Activated gamma-delta T cell treated with Interleukin-2 at 50 U/mL for 16 hours (primary cell): ENCODE measurements at places on chromosomes 12 and 14.

GRCh38 chr12:10540776-10541205 is 35.1 kb downstream of the EIF2S3B start:
- no peak for DNase-seq

DNA sequence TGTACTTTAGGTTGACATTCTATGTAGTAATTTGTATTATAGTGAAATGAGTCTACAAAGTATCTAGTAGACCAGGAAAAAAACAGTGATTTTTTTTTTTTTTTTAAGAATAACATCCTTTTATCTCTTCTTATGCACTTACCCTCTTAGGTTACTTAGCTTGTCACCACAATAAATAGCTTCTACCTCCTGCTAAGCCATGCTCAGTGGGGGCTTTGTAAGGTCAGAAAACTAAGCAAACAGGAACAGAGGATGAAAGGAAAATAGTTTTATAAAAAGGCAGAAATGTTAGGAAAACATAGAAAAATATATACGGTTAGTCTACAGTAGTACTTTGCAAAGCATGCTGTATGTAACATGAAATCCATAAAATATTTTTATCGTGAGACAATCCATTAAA is 385.3 kb upstream of the ATXN7L3B start:
- DNase-seq = no peak

DNA sequence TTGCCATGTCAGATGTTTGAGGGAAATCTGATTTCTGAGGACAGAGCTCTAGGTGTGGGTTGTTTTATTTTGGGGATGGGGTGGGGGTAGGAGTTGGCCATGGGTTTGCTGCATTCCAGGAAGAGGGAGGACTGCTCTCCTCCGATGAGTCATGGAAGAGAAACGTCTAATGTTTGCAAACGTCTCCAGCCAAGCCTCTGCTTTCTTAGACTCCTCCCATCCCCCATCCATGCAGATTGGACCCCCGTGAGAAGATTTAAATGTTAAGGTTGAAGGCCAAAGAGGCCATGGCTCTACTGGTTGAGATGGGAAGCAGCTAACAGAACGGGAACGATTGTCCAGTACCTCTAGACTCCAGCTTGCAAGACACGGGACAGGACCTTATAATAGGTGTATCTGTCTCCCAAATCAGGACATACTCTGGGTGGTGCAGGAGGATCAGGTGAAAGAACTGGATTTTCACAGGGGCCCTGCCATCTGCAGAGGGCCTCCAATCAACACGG is 11.4 kb upstream of the ATP2A2 start:
- DNase-seq = no peak

- DNase-seq = no peak
Measured at GRCh38 chr12:24535334-24536069, 413.4 kb downstream of the BCAT1 start.

DNA sequence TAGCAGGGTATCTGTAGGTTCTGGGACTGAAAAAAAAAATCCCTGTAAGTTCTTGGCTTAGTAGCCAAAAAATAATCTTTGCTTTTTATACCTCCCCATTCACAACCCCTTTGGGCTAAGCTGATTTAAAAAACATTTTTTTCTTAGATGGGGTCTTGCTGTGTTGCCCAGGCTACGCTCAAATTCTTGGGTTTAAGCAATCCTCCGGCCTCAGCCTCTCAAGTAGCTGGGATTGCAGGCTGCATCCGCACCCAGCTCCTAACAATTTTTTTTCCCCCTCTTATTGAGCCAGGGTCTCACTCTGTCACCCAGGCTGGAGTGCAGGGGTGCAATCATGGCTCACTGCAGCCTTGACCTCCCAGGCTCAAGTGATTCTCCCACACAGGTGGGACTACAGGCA is 9.1 kb upstream of the ISM2 start:
- DNase-seq = no peak

GRCh38 chr12:115683240-115683780 is 594.2 kb downstream of the MED13L start:
- DNase-seq = no peak

DNA sequence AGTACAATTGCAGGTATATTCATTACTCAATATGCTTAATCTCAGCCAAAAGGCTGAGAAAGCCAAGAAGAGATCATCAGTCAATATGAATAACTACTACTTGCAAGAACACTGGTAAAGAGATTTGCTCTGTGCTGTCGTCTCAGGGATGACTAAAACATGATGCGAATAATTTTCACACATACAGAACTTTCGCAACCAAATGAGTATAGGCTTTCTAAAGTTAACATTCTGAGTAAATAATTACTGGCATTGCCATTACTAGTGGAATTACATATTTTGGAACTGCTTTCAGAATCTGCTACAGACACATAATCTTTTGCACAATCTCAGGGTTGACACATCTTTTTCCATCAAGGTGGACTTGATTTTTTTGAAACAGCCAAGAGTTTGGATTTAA is 24.7 kb downstream of the NCKAP1L start:
- no peak for DNase-seq

- no peak for DNase-seq
Measured at GRCh38 chr14:99721792-99722516, 37.9 kb downstream of the CYP46A1 start.

- no peak for DNase-seq
Measured at GRCh38 chr12:124115976-124116690, 143.1 kb downstream of the ZNF664 start.

GRCh38 chr14:24607635-24608514 is 1.6 kb downstream of the GZMH start:
- DNase-seq = no peak

DNA sequence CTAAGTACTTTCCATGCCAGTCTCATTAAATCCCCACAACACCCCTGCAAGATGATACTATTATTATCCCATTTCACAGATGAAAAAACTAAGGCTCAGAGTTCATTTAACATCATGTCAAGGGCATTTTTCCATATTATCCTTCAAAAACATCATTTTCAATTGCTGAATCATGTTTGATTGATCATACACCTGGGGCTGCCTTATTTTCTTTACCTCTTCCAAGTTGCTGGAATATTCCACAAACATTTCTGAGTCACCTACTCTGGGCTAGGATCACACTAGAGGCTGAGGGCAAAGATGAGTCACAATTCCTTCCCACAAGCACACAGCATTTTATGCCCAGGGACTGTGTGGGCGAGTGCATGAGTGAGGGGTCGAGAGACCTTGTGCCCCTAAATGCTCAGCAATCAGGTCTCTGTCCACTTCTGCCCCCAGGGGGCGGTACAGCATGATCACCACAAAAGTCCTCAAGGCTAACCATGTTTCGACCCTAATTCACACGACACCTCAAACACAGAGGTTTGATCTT is 14.1 kb upstream of the TMEM119 start:
- peak; percentile 56 for DNase-seq

DNA sequence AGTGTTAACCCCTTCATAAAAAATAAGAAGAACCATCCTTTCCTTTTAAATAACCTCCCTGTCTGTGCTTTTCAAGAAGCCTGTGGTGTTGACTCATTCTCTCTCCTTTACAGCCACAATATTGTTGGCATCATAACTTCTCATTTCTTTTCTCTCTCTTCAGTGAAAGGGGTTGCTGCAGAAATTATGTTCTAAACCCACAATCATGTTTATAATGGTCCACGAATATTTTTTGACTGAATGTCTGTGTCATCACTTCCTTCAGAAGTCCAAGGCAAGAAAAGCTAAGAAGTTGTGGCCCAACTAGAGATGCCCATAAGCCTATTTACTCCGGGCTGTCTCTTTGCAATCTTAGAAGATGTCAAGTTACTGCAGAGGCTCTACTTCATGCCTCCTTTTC is 488.3 kb downstream of the APAF1 start:
- DNase-seq = no peak

GRCh38 chr14:34058510-34058909 is 107.6 kb upstream of the EGLN3 start:
- no peak for DNase-seq

GRCh38 chr12:112347581-112347982 is 34.6 kb downstream of the HECTD4 start:
- no peak for DNase-seq

- no peak for DNase-seq
Measured at GRCh38 chr12:85147331-85147730, 111.2 kb downstream of the LRRIQ1 start.

- no peak for DNase-seq
Measured at GRCh38 chr12:54933376-54933775, 51.2 kb downstream of the TESPA1 start.

DNA sequence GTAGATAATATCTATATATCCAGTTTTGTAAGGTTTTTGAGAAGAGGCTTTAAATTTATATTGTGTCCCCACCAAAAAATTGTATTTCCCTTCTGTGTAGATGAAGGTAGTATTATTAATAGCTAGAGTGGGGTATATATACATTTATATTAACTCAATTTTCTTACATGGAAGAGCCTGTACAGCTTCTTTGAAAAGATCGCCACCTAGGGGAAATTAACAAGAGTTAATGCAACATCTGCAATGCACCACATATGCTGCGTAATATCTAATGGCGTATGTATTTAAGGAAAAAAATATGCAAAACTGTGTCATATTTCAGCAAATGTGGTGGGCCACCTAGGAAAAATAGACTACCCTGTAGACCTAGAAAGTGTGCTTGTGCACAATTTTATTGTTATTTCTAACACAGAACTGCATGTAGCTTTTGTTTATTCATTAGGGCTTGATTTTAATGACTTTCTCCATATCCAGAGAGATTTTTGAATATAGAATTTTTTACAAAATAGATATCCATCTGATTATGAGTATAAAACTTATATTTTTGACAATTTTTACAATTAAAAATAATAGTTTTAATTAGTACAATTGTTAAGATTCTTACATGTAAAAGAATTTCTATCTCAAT is 14.0 kb downstream of the CCER1 start:
- DNase-seq = no peak

DNA sequence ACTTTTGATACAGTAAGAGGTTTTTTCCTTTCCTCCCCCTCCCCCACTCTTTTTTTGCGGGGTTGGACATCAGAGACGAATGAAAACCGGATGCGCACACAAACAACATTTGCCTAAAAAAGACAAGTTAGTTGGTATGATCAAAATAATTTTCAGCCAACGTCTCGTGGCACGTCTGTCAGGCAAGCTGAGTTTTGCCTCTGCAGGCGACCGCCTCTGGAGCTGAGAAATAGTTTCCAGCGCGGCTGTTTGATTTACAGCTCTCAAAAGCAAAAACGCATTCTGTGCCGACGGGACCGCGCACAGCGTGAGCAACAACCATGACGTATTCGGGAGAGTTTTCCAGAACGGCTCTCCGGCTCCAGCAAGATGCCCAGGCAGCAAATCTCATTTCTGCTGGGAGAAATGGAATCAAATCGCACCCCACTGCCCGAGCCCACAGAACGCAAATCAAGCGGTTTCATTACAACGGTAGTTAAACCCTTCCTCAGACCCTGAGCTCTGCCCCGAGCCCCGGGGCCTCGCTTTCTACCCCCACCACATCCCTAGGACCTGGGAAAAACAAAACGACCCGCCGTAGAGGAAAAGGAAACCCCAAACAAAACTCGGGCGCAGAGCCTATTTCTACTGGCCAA is 14.2 kb upstream of the CALM1 start:
- peak; percentile 55 for DNase-seq

GRCh38 chr14:55580470-55581341 is 699 bp downstream of the KTN1 start:
- peak; percentile 62 for DNase-seq

DNA sequence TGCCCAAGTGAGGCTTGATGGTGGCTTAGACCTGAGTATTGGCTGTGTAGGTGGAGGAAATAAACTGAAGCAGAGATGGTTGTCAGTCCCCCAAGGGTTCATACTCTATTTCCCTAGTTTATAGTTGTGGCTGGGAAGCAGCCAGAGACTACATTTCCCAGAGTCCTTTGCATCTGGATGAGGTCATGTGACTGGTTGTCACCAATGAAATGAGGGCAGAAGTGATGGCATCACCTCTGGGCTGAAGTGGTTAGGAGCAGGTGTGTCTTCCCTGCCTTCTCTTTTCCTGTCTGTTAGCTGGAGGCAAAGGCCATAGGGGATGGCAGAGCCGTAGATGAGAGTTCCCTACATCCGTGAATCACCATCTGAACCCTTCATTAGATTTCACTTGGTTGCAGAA is 16.3 kb upstream of the NOS1 start:
- DNase-seq = no peak

- DNase-seq = no peak
Measured at GRCh38 chr12:40502322-40502721, 189.9 kb upstream of the CNTN1 start.

DNA sequence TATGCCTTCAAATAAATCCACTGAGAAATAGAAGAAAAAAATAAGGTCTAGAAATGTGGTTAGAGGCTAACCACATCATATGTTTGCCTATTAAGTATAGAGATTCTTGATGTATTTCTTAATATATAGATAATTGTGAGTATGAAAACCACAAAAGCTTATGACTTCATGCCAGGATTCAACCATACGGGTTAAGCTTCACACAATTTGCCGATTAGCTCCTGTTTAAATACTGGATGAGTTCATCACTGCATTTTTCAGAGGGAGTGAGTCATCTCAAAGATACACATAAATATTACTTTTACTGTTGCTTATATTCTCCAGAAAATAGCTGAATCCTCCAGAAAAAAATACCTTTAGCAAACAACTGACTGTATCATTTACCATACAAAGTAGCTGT is 79.6 kb downstream of the RPL10L start:
- DNase-seq = no peak

DNA sequence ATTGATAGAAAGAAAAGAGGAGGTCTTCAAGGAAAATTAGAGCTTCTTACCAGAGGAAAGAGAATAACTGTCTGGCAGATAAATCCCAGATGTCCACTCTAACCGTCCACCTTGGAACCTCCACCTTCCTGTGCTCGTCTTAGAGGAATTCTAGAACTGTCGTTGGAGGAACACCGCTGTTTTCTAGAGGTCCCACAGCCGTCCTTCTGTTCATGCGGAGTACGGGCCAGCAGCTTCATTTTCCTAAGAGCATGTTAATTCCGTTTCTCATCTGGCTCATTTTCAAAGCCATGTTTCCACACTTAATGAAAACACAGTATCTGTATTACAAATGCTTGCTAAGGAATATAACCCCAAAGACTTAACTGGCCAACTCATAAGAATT is 107.9 kb upstream of the ESRRB start:
- no peak for DNase-seq

- no peak for DNase-seq
Measured at GRCh38 chr12:57261428-57261865, 10.5 kb upstream of the STAC3 start.
